ENCODE measurements at places on chromosomes 7 and 10.
A peak's percentile ranks its signal among the peaks of the same experiment; 100 is the strongest.

GRCh38 chr10:17453373-17454091 lies 863 bp downstream of the ST8SIA6 start:
- DNase-seq = no peak

- no peak for DNase-seq
Measured at GRCh38 chr10:409408-410040, 274.3 kb downstream of the ZMYND11 start.

DNA sequence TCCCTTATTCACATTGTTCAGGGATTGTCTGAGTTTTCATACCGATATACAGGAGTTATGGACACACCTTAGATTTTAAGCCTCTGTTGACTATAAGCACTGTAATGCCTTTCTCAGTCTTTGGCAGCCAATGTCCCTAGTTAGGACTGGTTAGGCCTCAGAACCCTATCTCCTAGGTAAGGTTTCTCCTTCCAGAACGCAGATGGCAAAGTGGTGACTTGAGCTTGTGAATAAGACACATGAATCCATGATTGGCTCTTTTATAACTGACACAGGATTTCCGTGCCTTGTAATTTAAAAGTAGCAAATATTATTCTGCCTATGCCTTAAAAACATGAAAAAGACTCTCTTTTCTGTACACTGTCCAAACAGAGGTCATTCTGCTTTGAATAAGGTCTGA lies 12.5 kb upstream of the RNF148 start:
- no peak for DNase-seq

DNA sequence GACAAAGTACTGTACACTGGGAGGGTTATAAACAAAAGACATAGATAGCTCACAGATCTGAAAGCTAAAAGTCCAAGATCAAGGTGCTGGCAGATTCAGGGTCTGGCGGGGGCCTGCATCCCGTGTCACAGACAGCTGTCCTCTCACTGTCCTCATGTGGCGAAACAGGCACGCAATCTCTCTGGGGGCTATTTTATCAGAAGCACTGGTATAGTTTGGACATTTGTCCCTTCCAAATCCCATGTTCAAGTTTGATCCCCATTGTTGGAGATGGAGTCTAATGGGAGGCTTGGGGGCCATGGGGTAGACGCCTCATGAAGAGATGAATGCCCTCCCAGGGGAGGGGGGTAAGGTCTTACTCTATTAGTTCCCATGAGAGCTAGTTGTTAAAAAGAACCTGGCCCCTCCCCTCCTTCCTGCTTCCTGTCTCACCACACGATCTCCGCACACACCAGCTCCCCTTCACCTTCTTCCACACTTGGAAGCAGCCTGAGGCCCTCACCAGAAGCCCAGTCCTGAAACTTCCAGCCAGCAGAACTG lies 72.5 kb upstream of the UCN3 start:
- DNase-seq = no peak

- DNase-seq = no peak
Measured at GRCh38 chr7:105205592-105206237, 183.0 kb downstream of the SRPK2 start.

GRCh38 chr10:113566888-113567287 lies 14.0 kb downstream of the HABP2 start:
- DNase-seq = no peak

GRCh38 chr7:36637417-36637816 lies 86.9 kb downstream of the AOAH start:
- DNase-seq = no peak

GRCh38 chr7:134514663-134515062 lies 12.7 kb upstream of the AKR1B10 start:
- DNase-seq = peak; percentile 42

DNA sequence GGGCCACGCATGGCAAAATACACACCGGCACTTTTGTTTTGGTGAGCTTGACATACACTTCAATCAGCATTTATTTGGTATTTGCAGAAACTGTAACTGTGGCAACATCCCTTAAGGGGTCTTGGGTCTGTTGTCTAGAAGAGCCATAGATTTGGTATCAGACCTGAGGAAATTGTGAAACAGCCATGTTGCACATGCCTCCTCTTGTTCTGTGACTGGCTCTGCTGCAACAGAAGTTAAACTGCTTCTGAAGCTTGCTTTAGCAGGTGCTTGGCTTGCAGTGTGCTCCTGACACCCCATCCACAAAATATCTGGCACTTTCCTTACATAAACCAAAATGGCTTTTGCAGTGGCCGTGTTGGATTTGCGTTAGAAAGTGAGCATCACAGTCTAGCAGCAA lies 247.3 kb downstream of the GATA3 start:
- no peak for DNase-seq

DNA sequence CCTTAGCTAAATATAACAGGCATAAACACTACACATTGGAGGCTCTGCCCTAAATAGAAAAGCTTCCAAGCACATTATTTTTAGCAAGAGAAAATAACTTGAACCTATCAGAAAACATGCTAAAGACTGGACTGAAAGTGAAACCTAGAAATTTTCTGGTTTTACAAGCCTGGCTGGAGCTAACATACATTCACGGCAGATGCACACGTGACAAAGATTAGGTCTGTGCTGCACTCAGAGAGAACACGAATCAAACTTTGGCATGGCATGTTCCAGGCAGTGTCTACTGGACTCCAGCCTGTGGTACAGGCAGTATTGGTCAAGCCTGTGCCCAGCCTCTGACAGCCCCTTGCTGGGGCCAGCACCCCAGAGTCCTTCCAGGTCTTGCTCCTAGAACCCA lies 94.1 kb upstream of the PCBD1 start:
- no peak for DNase-seq

DNA sequence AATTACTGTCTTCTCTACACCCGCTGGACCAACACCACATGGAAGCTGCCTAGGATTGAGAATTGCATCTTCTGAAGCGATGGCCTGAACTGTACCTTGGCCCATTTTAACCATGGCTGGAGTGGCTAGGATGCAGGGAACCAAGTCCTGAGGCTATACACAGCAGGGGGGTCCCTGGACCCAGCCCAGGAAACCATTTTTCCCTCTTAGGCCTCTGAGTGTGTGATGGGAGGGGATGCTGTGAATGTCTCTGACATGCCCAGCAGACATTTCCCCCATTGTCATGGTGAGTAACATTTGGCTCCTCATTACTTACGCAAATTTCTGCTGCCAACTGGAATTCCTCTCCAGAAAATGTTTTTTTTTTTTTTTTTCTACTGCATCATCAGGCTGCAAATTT lies 822.7 kb downstream of the PCDH15 start:
- no peak for DNase-seq

DNA sequence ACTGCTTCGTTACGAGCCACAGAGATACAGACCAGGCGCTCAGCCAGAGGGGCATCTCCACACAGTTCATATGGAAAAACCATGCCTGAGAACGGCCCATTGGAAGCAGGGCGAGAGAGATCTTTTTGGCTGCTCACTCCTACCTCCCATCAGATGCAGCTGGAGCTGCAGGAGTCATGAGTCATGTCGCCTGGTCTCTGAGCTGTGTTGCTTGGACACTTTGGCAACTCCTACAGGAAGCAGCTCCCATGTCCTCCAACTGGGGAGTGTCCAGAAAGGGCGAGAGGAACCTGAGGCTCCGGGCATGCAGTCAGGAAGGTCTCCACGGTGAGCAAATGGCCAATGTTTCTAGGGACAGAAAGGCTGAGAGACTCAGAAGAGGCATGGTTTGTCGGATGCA lies 24.9 kb downstream of the INSIG1 start:
- DNase-seq = peak; percentile 11

GRCh38 chr10:58555170-58555929 lies 42.7 kb downstream of the BICC1 start:
- no peak for DNase-seq

DNA sequence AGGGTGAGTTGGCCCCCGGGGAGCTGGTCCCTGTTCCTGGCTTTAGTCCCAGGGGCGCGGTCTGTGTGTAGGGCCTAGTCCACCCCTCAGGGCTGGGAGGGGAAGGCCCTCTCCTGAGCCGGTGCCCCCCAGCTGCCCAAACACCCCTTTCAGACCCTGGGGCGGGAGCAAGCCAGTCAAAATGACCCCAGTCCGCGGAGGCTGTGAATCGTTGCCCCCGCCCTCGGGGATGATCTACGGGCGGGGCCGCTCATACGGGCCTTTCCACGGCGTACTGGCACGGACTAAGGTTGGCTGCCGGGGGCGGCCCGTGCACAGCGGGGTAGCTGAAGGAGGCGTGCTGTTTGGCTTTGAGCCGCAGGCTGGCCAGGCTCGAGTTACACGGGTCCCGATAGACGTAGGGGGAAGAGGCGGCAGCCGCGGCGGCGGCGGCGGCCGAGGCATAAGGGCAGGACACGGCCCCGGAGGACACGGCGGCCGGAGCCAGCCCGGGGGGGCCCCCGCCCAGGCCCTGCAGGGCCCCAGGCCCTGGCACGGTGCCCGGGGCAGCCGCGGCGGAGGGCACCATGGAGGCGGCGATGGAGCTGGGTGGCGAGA lies 4.3 kb downstream of the ELOVL3 start:
- peak; percentile 80 for DNase-seq

- DNase-seq = no peak
Measured at GRCh38 chr7:111138193-111138569, 47.3 kb downstream of the LRRN3 start.

DNA sequence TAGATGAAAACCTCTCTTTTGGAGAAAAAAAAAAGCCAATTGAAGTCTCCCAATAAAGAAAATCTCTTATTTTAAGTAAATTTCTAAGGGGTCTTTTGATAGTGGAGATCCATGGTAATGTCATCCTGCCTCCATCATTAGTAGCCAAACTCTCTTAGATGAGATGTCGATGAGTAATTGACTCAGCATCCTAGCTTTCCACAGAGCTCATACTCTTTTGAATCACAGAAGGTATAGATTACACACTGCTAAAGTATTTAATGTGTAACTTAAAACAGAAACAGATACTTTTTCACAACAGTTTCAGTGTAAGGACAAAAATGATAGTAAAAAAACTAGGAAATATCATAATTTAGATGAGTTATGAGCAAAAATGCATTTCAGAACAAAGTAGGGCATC lies 19.4 kb downstream of the MAGI2 start:
- DNase-seq = peak; percentile 18

DNA sequence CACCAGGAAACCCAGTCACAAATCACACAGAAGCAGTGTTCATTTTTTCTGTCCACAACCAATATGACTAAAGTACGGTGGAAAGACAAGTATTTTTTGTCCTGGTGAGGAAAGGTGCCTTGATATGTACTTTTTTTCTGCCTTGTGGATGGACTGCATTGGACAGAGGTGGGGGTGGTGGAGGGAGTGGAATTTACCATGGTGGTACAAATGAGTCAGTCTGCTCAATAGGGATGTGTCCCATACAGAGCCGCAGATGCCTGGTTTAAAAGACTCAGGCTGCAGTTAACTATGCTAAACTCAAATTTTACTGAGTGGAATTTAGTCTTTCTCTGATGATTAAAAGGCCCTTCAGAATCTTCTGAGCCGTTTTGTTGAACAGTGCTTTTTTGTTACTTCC lies 674.5 kb upstream of the GALNT17 start:
- no peak for DNase-seq

- no peak for DNase-seq
Measured at GRCh38 chr7:46279290-46279689, 358.2 kb upstream of the IGFBP3 start.

DNA sequence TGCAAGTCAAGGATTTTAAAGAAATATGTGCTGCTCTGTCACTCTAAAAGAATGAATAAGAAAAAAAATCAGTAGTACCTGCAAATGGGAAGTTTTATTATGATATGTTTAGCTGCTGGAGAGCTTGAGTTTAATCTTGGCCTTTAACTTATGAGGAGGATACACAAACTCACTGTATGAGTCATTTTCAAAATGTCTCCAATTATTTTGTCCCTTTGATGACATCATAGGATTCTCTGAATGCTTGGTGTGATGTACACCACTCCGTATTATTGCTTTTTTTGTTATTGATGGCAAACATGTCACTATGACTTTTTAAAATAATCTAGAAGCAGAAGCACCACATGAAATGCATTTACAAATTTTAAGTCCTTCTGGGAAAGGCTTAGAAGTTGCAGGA lies 125.8 kb downstream of the RALA start:
- peak; percentile 56 for DNase-seq

DNA sequence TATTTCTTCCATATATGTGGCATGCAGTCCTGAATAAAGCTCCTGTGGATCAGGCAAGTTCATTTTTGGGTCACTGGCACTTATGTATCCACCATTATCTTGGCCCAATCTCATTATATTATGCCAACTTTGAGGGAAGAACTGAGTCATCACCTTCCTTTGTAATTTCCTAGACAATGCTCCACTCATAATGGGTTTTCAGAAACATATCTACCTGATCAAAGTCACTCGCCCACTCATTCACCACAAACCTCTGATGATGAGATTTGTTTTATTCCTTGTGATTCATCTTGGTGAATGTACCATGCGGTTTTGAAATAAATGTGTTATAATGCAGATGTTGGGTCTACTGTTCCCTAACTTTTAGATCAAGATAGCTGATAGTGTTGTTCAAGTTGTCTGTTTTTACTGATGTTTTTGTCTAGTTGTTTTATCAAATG lies 525.8 kb downstream of the KIF20B start:
- DNase-seq = peak; percentile 54

DNA sequence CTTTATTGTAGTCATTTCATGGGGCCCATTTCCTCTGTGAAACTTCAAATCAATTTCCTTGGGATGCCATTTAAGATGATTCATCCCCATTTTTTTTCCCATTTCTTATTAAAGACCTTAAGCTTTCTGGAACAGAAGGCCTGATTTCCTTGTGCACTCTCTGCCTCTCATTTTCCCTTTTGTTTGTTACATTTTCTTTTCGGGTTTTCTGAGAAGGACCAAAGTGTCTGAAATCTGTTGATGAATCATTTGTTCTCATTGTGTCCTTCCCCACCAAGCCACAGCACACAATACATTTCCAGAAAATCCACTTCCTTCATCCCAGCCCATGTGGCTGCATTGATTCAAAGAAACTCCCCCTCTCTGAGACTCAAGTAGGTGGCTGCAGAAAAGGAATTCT lies 372.4 kb downstream of the SFMBT2 start:
- no peak for DNase-seq

- DNase-seq = peak; percentile 20
Measured at GRCh38 chr7:79282882-79283602, 170.4 kb downstream of the MAGI2 start.

DNA sequence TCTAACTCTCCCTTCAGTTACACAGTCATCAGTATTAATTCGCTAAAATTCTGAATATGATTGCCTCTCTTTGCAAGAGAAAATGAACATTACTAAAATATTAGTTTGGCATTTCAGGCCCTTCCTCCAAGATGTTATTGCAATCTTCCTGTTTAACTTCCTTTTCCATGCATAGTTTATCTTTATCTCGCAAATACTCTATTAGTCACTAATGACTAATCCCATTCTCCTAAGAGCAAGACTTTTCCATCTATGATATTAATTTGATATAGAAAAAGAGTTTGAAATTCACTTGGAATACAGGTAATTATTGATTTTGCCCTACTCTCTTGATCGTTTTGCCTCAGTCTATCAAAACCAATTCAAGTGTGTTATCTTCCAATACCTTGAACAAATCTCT lies 41.8 kb upstream of the SEMA3A start:
- no peak for DNase-seq

- DNase-seq = no peak
Measured at GRCh38 chr10:74967911-74968666, 141.7 kb downstream of the KAT6B start.

GRCh38 chr7:73618538-73618937 lies 5.8 kb downstream of the MLXIPL start:
- DNase-seq = no peak

GRCh38 chr7:137130751-137131158 lies 212.8 kb downstream of the PTN start:
- DNase-seq = peak; percentile 23

- DNase-seq = no peak
Measured at GRCh38 chr7:49771427-49772176, 1.8 kb upstream of the VWC2 start.

GRCh38 chr7:4745971-4746919 lies 29.2 kb upstream of the AP5Z1 start:
- no peak for DNase-seq

Data from urothelium cell line (cell line).